Stimulated activated CD8-positive, alpha-beta memory T cell treated with anti-CD3 and anti-CD28 coated beads, Interleukin-4, amount 100 ng/mL, for 4 hours (primary cell): ENCODE measurements at places on chromosomes 12 and 14.

DNA sequence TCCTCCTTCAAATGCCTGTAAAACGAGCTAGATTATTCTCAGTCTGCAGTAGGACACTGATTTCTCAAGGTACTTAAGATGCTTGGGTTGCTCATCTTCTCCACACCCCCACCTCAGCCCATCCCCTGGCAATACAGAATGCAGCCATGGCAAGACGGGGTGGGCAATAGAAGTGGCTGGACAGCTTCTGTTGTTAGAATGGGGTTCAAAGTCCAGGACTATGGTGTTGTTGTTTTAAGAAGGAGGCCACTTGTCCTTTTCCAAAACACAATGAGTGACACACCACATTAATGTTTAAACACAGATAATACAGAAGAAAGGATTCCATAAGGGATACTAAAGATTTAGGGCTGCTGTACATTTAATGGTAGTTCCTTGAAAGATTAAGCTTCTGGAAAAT lies 188.9 kb upstream of the BCL2L14 start:
- no peak for DNase-seq

GRCh38 chr12:55728186-55728938 lies 447 bp downstream of the CD63 start:
- DNase-seq, result no peak

DNA sequence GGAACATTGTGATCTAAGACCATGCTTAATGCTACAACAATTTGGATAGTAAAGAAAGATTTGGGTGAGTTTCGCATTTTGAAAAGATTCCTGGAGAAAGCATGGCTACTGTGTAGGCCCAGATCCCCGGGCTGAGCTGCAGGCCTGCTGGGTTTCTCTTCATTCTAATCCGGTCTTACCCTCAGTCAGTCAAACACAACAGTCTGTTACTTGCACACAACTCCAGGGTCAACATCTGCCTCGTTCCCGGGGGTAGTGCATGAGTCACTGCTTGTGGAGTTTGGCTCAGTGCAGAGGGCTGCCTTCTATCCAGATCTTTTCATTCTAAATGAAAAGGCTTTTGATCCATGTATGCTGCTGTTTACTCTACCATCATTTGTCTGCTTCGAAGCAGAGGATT lies 60.4 kb upstream of the SEL1L start:
- no peak for DNase-seq

DNA sequence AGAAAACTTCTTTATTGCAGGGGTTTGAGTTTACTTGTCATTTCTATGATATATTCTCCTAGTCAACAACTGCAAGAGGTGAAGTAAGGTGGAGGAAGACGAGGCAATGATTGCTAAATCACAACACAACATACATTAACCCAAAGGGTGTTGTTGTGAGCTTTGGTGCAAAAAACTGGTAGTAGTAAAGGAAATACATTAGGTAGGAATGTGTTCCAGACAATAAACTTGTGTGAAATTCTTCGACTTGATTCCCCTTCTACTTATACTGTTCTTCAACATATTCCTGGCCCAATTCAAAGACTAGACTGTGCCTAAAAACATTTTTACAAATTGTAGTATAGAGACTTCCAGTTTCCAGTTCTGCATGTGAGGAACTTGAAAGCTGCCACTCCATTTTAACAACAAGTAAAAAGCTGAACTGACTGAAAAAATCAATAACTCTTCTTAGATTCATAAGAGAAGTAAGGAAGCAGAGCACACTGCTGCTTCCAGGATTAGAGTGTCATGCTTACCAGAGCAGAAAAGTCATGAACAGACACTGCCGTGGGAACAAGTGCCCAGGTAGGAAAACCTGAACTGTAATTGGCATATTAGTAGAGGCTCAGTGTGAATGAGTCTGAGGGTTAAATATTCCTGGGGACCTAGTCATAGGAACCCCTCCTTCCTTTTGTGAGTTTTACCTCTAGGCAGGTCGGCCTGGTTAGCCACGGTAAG lies 22.2 kb downstream of the COX8C start:
- no peak for DNase-seq

DNA sequence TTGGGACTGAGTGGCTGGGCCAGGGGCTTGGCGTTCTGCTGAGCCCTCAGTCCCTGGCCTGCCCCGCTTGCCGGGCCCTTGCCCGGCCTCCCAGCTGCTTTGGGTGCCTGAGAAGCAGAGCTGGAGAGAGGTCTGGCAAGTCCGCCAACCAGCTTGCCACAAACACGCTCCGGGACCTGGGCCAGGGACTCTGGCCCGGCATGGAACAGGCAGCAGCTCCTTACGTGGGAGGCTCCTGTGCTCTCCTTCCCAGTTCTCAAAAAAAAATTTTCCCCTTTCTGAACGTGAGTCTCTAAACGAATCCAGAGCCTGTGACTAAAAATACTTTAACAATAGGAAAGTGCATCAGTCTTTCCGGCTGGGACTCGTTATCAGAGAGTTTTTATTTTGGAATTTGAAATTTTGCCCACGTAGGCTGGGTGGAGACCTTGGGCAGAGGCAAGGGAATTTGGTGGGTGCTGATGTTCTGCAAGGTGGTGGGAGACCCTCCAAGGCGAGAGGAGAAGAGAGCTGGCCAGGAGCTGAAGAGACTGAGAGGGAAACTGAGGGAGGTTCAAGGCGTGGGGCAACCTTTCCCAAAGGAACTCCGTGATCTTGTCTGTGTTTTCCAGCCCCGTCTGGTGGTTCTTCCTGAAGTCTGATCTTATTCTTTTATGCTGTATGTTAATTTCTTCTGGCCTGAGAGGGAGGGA lies 6.8 kb upstream of the NR4A1 start:
- no peak for DNase-seq

DNA sequence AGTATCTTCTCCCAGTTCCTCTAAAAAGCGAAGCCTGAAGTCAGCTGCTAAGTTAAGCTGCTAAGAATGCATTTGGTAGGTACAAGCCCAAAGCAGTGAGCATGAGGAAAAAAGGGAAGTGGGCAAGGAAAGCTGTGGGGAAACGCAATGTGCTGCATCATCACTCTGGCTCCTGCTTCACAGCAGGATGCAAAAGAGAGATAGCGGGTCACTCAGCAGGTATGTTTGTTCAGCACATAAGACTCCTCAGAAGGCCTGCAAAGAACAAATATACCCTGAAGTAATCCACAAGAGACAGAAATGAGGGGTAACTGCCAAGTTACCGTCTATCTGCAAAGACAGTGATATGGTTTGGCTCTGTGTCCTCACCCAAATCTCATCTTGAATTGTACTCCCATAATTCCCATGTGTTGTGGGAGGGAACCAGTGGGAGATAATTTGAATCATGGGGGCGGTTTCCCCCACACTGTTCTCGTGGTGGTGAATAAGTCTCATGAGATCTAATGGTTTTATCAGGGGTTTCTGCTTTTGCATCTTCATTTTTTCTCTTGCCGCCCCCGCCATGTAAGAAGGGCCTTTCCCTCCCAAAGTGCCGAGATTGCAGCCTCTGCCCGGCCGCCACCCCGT lies 127.4 kb upstream of the EGLN3 start:
- DNase-seq, result no peak

GRCh38 chr14:69755296-69755695 lies 11.6 kb upstream of the SRSF5 start:
- DNase-seq, result no peak

DNA sequence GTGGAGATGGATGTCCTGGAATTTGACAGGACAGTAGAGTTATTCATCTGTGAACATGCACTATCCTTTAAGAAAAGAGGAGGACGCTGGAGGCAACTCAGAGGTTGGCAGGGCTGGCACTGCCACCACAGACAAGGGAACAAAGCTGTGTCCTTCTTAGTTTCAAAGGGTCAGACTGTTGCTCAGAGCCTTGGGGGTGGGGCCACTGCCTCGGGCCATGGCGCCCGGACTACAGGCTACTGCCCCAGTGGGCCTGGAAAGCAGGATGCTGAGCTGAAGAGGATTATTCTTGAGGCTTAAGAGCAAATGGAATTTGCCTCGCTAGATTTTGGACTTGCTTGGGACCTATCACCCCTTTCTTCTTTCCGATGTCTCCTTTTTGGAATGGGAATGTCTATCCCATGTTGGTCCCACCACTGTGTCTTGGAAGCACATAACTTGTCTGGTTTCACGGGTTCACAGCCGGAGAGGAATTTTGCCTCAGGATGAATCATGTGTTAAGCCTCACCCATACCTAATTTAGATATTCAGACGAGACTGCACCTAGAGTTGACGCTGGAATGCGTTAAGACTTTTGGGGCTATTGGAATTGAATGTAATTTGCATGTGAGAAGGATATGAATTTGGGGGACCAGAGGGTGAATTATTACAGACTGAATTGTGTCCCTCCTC lies 114.8 kb upstream of the RFLNA start:
- no peak for DNase-seq

DNA sequence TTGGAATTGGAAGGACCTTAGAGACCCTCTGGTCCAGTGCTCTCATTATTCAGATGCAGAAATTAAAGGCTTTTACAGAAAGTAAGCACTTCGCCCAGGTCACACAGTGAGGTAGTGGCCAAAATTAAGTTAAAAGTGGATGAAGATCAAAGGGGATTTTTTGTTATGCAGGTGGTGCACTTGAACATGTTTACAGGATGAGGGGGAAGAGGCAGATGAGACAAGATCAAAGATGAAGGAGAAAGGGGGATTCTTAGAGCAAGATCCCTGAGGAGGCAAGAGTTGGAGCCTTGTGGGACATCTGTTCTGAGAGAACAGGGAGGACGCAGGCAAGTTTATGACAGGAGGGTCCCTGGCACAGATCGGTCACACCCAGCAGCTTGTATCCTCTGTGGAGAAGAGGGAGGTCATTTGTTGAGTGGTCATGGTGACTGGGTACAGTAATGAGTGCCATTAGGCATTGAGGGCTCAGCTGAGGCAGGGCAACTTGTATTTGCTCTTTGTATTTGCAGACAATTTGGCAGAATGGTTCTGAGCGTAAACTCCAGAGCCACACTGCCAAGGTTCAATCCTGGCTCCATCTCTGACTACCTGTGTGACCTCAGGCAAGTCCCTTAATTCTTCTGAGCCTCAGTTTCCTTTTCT lies 84.0 kb downstream of the BORCS5 start:
- no peak for DNase-seq

- no peak for DNase-seq
Observed at GRCh38 chr12:18837505-18837904, 99.6 kb downstream of the CAPZA3 start.

GRCh38 chr12:85301051-85301450 lies 21.0 kb downstream of the ALX1 start:
- DNase-seq, result no peak

DNA sequence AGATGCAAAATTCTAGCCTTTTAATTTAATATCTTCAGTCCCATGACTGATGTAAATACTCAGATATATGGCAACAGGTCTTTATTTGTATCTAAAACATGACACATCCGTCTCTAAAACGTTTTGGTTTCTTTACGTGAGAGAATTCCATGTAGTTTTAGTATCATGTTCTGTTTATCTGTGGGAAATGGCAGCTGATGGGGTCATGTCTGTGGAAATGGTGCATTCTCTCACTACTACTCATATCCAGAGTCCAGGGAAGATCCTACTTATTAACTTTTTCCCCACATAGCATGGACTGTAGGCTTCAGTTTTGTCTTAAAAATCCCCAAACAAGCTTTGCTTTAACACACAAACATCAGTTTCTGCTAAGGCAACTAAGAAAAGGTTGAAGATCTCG lies 53.8 kb downstream of the SPTLC2 start:
- DNase-seq, result no peak
